ENCODE measurements at places on chromosomes 2 and 18.

DNA sequence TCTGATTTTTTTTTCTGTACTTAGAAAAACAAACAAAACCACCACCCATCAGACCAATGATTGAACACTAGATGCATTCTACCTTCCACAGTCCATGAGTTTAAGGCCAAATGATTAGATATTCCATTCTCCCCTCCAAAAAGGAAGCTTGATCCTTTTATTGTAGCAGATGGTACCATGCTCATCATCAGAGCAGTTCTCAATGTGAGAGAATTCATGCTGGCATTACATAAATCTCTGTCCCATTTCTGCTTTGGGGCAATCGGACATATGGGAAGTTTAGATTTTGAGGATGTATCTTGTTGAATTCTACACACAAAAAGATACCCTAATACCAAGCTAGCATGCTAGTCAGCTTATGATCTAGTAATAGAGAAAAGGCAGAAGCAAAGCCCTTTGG is 186.6 kb downstream of the RAD51AP2 start:
- DNase-seq, result no peak

DNA sequence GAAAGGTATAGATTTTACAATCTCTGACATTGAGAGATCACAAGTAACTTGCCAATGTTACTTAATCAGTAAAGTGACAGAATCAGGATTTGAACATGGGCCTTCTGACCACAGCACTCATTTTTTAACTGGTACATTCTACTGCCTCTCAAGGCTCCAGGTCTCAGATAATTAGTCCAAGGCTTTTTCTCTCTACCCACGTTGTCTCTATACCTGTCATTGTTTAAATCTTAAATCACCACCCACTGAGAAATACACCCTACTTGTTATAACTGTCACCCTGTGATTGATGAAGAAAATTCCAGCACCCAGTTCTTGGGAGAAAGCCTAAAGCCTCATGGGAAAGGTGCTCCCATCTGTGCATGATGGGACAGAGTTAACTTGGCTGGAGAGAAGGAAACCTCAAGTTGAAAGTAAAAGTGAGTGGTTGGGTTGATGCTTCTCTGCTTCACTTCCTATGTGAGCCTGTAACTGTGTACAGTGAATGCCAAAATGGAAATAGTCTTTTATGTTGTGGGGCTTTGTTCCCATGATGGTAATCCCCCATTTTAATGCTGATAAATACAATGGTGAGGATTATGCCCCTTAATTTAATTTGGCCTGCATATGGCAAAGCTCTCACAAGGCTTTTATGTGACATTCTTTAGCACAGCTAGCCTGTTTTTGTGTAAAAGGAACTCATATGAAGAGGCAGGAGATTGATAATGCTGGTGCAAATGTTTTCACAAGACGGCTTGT is 190.1 kb upstream of the SP5 start:
- no peak for DNase-seq

DNA sequence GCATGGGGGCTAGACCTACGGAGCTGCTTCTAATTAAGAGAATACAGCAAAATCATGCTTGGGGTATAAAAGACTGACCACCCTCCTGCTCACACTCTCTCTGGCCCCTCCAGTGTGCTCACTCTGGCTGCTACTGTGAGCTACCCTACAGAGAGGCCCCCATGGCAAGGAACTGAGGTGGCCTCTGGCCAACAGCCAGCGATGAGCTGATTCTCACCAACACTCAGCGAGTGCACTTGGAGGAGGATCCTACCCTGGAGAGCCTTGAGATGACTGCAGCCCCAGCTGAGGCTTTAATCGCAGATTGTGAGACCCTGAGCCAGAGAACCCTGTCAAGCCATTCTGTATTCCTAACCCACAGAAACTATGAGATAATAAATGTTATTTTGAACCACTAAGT is 88.2 kb downstream of the GFPT1 start:
- DNase-seq, result no peak

DNA sequence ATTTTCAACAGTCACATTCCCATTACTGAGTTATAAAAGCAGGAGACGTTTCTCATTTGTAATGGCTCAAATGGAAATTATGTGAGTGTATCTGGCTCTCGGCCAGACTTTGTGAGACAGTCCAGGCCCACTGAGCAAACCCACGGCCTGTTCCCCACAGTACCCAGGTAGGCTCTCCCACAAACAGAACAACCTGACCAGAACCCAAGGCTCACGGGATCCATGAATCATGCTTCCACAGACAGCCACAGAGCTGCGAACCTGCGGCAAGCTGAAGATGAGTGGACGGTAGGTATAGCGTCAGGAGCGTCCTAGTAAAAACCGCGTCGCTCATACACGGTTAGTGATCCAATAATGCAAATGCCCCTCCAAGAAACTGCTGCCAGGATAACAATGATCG is 34.2 kb downstream of the NDUFA10 start:
- DNase-seq, result no peak

GRCh38 chr18:62716619-62717168 is 1.4 kb downstream of the PHLPP1 start:
- peak; percentile 51 for DNase-seq

GRCh38 chr2:179237209-179237946 is 27.3 kb downstream of the SESTD1 start:
- no peak for DNase-seq

DNA sequence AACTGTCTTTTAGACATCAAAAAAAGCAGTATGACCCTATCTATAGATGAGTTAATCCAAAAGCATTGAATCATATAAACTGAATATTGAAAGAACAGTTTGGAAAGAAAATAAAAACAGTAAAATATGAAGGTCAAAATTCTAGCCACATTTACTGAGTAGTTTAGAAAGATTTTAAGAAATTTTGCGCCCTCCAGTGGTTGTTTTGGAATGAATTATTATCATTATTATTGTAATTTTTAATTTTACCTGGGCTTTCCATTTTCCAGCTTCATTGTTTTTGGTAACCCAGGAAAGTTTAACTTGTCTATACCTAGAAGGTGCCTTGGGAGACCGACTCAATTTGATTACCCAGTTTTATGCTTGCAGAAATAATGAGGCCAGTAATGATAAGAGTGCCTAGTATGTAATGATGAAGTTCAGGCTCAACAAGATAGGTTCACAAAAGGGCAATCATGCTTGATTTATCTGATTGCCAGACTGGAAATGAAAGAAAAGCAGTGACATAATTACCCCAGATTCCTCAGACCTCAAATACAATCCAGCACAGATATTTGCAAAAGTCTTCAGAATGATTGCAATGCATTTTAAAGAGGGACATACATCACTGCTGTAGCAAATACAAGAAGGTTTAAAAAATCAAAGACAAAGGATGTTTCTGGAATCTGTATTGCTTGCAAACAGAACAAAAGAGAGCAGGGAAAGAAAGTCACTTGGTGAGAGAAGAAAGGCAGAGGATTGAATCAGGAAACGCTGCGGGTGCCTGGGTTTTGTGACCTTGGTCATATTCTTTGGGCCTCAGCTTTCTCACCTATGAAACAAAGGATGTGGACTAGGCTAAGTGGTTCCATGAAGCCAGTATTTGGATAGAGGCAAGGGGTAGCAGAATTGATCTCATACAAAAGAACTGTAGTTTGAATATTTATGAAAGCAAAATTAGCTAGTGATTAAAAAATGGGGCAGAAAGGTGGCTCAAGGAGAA is 153.8 kb downstream of the MAP2 start:
- DNase-seq, result peak; percentile 25

DNA sequence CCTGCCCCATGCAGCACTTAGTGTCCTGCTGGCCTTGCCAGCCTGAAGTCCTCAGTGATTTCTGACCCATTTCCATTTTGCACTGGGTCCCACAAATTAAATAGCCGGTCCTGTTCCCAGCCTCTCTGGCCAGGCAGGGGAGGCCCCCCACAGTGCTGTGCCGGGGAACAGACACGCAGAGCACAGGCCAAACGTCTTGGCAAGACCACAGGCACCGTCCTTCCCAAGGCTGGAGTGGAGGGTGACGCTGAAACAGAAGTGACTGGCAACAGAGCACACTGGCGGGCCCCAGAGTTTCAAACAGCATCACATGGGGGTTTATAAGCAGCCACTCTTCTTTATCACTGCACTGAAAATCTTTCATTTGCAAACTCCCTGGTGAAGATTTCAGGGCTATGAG is 52.2 kb downstream of the EDAR start:
- DNase-seq, result no peak

GRCh38 chr18:58937071-58937886 is 72.6 kb downstream of the ZNF532 start:
- DNase-seq, result peak; percentile 21

DNA sequence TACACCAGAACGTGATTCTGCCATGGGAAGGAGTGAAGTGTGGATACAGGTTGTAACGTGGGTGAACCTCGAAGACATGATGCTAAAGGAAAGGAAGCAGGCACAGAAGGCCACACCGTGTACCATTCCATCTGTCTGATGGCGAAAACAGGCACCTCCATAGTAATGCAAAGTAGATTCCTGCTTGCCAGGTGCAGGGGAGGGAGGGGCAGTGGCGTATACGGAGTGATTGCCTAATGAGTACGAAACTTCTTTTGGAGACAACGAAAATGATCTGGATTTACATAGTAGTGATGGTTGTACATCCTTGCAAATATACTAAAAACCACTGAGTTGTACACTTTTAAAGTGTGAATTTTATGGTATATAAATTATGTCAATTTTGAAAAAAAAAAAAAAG is 106.7 kb downstream of the GBX2 start:
- no peak for DNase-seq
